Osteoblast (primary cell): ENCODE measurements at places on chromosomes 1 and 21. TPM values are rescaled to one million over a fixed set of nuclear protein-coding genes. Genes with fewer than 3 reads are reported as not detected.

The REG4 gene
- total RNA-seq, result not detected in 2 replicates

The HMGCS2 gene
- not detected in 2 replicates for total RNA-seq

The TNFSF18 gene
- total RNA-seq, result 0.29 and 0.36 TPM in 2 replicates

The MYBPH gene
- under 0.01 and 0.29 TPM in 2 replicates for total RNA-seq

DNA sequence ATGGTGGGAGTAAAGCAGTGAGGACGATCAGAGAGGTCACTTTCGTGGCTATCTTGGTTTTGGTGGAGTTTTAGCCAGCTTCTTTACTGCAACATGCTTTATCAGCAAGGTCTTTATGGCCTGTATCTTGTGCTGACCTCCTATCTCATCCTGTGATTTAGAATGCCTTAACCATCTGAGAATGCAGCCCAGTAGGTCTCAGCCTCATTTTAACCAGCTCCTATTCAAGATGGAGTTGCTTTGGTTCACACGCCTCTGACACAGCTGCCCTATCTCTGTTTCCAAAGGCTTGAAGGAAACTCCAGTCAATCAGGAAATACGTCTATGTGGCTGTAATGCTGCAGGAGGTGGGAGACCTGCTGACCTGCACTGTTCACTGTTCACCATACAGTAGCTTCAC lies 146.1 kb upstream of the POGK start:
- DNase-seq, result no peak

DNA sequence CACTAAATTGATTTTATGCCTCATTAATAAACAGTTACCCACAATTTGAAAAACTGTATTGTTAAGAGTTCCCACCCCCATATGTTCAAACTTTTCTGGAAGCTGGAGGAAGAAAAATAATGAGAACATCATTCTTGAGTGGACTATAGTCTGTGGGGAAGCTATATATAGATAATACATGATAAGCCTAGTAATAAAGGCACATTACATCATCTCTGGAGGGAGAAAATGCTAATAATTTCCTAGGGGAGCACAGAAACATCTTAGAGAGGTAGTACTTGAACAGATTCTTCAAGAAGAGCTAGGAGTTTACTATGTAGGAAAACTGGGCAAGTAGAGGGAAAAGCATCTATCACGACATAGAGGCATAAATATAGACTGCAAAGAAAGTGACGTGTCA lies 19.6 kb downstream of the CYP2J2 start:
- peak; percentile 14 for DNase-seq

DNA sequence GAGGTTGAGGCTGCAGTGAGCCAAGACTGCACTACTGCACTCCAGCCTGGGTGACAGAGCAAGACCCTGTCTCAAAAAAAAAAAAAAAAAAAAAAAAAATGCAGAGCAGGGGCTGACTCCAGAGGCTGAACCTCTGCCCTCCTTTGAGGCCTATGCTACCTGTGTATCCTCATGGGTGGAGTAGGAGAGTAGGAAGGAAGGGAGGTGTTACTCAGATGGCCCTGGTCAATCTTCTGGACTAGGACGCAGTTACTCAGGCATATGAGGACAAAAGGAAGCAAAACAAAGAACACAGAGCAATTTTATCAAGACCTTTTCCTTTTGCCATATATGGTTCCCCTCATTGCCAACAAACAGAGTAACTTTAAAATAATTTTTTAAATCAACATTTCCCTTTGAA lies 35.2 kb downstream of the TGFBR3 start:
- DNase-seq, result no peak

- peak; percentile 45 for DNase-seq
Observed at GRCh38 chr21:42735944-42736343, 82.5 kb downstream of the PDE9A start.

DNA sequence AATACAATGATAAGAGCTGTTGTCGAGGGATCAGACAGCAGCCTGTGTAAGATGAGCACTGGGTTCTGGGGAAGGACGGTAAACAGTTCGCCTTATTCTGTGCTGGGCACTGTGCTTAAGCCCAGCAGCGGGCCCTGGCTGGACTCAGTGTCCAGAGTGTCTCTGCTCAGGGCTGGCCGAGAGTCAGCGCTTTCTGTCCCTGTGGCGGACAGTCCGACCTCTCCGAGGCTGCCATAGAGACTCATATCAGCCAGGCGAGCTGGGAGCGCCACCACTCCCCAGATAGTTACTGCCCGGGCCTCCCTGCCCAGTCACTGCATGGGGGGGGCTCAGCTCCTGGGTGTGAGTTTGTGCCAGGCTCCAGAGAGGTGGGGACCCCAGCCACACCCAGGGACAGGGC lies 14.7 kb upstream of the NPHP4 start:
- peak; percentile 85 for DNase-seq

DNA sequence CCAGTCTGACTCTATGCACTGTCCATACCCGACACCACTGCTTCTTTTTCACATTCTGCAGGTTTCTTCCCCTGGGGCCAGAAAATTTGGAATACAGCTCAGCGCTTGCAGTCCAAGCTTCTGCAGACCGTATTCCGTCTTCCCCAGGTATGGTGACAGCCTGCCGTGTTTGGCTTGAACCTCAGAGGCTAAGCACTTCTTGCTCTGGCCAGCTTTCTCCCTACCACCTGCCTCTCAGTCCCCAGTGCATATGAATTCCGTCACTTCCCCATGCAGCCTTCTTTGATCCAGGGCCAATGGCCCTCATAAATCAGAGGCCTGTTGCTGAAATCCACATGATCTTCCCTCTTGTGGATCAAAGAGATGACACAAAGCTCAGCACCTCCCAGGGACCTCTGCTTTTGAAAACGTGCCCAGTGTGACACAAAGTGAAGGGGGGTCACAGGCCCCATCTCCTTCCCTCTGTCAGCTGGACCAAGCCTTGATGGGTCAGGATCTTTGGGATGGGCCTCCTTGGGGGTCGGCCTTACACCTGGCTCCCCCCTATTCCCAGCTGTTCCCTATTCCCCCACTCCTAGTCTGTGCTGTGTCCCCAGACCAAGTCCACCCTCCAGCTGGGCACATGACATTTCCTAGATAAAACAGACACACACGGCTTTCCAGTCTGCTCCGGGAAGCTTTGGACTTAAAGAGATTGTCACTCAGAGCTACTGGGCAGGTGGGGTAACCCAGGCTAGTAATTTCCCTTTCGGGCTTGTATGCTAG lies 66.6 kb downstream of the HMGB4 start:
- peak; percentile 74 for DNase-seq

DNA sequence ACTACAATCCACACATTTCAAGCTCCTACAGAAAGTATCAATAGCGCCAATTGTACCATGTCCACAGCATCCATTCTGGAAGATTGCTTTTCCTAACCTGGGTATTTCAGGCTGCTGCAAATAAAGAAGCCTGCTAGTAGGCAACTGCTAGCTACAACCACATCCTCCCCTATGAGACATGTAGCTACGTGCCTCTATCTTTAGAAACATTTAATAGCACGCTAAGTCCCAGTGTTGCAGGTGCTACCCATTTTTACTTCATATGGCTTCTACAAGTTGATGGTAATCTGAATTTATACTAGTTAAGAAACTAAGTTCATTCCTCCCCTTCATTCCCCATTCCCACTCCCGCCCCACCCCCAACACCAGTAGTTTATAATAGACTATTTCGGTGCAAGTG lies 7.4 kb upstream of the AMPD1 start:
- DNase-seq, result no peak

DNA sequence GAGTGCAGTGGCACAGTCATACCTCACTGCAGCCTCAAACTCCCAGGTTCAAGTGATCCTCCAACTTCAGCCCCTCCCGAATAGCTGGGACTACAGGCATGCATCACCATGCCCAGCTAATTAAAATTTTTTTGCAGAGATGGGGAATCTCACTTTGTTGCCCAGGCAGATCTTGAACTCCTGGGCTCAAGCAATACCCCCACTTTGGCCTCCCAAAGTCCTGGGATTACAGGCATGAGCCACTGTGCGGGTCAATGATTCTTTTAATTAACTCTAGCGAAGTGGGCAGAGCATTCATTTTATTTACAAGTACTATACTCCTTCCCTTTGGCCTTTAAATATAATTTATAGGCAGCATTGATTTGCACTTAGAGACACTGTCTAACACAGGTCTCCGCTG lies 2.5 kb upstream of the OTUD3 start:
- no peak for DNase-seq
